ENCODE measurements at places on chromosomes 6 and 20.

DNA sequence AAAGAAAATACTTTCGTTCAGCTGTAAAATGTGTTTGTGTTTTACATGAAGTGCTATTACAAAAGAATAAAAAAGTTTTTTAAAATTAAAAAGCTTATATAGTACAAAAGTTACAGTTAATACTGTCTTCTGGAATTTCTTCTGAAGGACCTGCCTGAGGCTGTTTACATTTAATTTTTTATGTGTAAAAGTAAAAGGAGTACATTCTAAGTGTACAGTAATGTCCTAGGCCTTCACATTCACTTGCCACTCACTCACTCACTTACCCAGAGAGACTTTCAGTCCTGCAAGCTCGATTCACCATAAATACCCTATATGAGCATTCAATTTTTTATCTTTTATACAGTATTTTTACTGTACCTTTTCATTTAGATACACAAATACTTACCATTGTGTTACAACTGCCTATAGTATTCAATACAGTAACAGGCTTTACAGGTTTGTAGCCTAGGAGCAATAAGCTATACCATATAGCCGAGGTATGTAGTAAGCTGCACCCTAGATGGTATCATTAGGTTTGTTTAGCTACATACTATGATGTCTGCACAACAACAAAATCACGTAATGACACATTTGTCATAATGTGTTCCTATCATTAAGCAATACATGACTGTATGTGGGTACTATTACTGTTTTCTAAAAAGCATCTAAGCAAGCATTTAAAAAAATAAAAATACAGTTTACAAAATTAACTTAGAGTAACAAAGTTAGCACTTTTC lies 33.0 kb downstream of the RNF146 start:
- DNase-seq = no peak

DNA sequence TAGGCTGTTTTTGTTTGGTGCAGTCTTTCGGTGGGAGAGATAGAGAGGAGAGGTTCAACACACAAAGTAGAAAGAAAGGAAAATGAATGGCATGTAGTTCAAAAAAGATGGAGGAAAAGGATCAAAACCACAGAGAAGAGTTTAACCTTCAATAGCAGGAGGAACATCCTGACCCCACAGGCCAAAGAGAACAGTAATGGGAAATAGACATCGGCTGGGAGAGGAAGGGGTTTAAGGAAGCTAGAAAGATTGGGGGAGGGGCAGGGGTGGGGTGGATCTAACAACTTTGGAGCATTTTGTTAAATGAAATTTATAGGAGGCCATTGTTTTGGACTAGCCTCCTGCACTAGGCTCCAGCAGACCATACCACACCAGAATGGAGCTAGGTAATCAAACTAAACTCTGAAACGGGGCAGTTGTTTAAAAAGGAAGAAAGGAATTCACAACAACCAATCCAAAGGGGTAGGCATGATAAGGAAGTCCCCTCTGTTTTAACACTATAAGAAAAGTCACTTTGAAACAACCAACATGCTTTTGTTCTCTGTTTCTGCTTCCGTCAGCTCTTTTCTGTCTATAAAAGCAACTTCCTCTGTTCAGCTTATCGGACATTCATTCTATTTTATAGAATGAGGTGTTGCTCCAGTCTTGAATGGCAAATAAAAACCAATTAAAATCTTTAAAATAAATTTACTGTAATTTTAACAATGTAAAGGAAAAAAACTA lies 82.6 kb downstream of the EPB41L2 start:
- no peak for DNase-seq

DNA sequence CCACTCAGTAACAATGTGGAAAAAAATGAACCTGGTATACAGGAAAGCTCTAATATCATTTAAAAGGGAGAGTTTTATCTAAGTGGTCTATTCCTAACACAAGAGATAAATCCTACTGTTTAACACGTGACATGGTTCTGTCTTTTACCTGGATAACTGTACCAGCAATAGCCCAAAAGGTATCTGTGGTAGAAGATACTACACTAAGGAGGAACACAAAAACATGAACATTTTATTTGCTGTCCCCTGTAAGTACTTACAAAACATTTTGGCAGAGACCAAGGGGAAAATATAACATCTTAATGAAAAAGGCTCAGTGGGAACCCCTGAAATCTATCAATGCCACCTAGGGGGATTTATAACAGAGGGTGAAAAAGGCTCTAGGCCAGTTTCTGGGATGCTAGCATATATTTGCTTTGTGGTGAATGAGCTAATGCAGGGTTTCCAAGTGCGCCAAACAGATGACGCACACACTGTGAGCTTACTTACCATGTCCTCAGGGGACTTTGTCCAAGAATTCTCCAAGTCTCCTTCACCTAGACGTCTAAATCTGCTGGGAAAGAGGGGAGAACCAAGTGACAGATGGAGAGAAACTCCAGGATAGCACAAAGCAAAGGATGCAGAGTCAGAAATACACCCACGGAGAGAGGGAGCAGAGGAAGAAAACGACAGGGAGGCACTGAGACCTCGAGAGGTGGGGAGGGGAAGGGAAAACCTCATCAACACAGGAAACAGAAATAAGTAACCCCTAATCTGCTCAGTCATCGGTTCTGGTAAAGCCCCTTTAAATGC lies 147.9 kb upstream of the PRND start:
- no peak for DNase-seq

- DNase-seq = no peak
Measured at GRCh38 chr6:166556336-166556735, 30.1 kb downstream of the RAMACL start.

DNA sequence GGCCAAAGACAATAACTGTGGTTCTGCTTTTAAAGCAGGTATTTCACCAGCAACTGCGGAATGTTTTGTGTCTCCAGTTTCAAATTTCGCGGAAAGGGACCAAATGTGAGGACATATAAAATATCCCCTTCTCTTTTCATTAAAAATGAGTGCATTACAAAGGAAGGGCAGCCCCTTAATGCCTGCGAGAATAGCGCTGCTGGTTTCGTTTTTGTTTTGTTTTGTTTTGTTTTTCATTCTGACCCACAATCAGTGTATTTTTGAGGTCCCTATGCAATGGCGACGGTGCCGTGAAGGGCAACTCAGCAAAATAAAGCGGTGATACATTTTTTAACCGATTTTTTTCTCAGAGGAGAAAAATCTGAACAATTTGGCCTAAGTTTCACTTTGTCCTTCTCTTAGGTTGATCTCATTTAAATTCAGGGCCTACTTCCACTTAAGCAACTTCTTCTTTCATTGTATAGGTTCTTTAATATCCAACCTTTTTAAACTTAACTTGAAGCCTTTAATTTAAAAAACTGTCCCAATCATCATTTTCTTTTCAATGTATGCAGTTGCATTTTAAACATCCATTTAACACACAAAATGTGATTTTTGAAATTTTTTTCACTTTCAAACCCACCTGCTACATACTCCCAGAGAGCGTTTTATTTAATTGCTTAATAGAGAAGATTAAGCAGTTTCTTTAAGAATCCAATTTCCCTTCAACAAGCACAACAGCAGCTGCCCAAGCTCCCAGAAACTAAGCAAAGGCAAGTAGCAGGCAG lies 2.9 kb upstream of the HIVEP2 start:
- no peak for DNase-seq

GRCh38 chr6:111274593-111275217 lies 187.4 kb downstream of the SLC16A10 start:
- DNase-seq = no peak

GRCh38 chr6:156912431-156912830 lies 135.3 kb downstream of the ARID1B start:
- DNase-seq = peak; percentile 16

DNA sequence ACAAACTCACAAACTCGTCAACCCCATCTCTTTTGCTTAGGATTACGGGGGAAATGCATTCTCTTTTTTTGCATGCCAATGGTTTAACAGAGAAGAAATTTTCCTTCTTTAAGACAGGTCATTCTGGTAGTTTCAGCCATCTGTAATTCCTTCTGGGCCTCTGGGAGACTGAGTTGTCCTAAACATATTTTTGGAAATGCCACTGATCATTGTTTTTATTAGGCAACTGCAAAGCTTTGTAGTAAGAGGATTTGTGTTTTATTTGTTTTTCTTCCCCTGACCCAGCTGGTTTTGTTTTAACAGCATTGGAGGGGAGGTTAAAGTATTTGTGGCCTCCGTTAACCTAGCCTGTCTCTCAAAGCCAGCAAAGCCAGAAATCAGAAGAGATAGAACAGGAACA lies 73.1 kb upstream of the ISM1 start:
- no peak for DNase-seq

- no peak for DNase-seq
Measured at GRCh38 chr6:57162516-57162915, 9.6 kb upstream of the BAG2 start.

GRCh38 chr6:159104163-159104925 lies 59.6 kb upstream of the TAGAP start:
- DNase-seq = peak; percentile 76

GRCh38 chr6:4491501-4492260 lies 284.5 kb upstream of the CDYL start:
- no peak for DNase-seq

- no peak for DNase-seq
Measured at GRCh38 chr6:104306211-104306610, 553.5 kb downstream of the HACE1 start.

GRCh38 chr6:90413867-90414266 lies 117.2 kb upstream of the BACH2 start:
- no peak for DNase-seq

Measured in inflammatory macrophage (primary cell).